ENCODE measurements at places on chromosomes 5 and 9. TPM values are rescaled to one million over a fixed set of nuclear protein-coding genes. Genes with fewer than 3 reads are reported as not detected.
A peak's percentile ranks its signal among the peaks of the same experiment; 100 is the strongest.

The TMED9 gene
- 119 TPM for total RNA-seq

The CCIN gene
- total RNA-seq: 1.2 TPM

The CDKN2B-AS1 gene
- total RNA-seq: 6.2 TPM

GRCh38 chr5:112614285-112614684 lies 123.4 kb upstream of the APC start:
- DNase-seq: no peak

DNA sequence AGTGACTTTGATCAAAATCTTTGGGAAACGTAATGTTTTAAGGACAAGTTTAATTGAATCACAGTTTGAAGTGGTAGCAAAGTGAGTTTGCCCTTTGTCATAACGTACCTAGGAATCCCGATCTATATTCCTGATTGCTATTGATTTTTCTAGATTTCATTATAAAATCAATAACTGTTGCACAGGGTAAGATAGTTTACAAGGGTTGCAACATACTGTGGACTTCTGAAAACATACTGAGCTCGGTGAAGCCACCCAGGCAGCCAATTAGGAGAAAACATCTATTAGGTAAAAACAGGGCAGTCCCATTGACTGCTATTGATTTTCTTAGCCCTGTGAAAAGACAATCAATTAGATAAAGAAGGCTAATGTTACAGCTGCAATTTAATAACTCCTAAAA lies 659.9 kb downstream of the ISL1 start:
- DNase-seq: no peak

- DNase-seq: no peak
These were observed 117.0 kb downstream of the GAS1 start for GRCh38 chr9:86830356-86830755.

GRCh38 chr5:138985683-138986082 lies 110.5 kb upstream of the LRRTM2 start:
- DNase-seq: no peak

DNA sequence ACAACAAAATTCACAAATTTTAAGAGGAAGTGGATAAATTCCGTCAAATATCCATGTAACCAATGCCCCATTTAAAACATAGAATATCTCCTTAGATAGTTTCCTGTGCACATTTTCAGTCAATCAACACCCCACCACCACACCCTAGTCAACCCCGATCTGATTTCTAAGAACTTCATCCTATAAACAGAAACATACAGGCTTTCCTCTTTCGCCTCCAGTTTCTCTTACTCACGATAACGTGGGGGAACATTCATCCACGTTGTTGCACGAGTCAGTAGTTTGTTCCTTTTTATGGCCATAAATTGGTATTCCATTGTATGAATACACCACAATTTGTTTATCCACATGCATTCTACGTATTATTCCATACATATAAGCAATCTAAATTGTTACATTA lies 35.6 kb upstream of the TRIO start:
- DNase-seq: no peak

DNA sequence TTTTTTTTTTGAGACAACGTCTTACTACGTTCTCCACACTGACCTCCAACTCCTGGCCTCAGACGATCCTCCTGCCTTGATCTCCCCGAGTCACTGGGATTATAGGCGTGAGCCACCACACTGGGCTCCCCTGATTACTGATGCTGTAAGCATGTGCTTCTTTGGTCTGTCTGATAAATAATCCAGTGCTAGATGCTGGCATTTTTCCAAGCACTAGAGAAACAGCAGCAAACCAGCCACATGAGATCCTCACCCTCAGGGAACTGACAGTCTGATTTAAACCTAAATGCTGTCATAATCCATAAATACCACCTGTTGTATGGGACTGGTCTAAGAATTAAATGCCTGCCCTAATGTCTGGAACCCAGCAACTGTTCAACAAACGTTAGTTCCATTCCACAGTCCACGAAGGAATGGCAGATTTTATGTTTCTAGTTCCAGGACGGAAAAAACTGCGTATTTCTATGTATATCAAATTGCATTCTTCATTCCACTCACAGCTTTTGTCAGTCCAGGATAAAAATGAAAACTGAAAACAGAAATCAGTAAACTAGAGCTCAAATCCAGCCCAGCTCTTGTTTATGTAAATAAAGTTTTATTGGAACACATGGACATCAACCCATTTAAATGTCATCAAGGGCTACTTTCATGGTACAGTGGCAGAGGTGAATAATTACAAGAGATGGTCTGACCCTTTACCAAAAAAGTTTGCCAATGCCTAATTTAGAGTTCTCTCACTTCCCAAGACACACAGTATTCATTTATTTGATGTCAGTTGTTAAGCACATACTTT lies 20.1 kb downstream of the SLC35D2 start:
- DNase-seq: no peak

DNA sequence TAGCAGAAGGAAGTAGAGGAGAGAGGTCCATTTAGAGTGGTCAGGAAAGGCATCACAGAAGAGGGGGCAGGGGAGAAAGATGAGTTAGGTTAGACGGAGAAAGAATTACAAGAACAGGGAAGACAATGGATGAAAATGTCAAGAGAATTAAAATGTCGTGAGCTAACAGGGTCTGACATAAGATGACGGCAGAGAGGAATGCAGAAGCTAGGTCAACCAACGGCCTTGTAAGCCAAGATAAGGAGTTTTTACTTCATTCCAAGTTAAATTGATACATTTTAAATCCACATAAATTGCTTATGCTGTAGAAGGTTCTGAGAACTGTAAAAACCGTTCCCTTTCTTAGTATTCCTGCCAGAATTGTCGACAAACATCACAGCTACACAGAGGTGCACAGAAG lies 896.9 kb upstream of the DMAC1 start:
- no peak for DNase-seq

DNA sequence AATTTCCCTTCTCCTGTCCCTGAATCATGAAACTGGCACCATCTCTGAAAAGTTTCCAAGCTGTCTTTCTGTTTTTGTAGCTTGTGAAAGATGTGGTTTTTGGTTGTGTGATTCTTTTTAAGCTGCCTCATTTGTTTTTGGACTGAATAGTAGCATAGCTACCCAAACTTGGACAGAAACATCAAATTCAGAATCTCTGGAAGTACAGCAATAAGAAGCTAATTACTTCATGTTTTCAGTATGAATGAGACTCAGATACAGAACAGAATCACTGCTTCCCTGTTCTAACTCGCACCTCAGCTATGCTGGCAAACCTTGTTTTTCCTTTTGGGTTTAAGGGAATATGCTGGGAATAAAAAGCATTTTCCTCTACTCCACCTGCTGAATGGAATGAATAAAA lies 101.0 kb downstream of the FGF1 start:
- peak; percentile 14 for DNase-seq

DNA sequence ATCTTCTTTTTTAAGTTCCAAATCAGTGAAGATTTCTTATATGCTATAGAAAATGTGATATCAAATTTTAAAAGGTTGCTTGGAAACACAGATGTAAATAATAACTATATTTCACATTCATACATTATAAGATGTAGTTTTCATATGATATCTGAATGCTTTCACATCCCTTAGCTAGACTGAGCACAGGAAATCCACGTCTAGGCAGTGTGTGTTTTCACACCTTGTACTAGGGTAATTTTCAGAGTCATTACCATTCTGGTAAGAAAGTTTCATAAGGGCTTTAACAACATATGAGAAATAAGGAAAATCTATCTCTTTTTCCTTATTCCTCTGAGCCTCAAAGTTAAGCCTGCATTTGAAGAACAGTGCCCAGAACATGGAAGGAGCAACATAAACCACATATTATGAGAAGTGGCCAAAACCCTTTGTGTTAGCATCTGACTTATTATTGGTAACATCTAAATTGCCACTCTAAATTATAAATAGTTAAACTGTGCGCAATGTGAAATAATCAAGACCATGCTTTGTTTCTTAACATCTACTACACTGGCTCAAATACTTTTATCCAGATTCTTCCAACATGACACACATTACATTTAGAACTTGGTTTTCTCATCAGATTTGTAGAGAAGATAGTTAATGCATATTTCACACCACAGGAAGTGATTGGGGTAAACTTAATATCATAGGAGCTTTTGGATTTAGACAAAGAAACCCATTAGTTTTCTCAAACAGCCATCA lies 113.3 kb downstream of the PPP2R2B start:
- DNase-seq: no peak

DNA sequence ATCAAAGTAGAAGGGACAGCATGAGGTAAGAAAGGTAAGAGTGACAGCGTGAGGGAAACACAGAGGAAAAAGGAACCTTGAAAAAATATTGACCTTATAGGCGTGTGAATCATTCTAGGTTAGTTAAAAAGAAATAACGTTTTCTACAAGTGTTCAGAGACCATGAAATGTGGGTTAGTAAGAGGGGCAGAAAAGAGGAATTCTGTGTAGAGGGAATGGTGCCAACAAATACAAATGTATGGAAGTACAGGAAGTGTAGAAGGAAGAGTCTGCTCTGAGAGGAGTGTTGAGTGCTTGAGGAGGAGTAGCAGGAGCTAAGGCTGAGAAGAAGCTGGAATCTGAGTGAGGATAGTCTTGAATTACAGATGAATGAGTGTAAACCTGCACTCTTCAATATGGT lies 418.6 kb upstream of the RIOK2 start:
- no peak for DNase-seq

DNA sequence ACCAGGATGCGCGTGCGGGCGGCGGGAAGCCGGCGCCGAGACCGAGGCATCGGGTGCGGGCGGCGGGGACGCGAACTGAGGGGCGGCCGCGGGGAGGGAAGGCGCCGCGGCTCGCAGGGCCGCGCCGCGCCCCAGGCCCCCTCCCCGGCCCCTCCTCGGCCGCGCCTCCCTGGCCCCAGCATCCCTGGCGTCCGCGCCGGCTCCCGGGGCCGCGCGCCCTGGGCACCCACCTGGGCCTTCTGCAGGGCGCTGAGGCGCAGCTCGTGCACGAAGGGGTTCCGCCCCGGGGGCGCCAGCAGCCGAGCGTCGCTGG lies 324 bp downstream of the LPCAT1 start:
- no peak for DNase-seq

DNA sequence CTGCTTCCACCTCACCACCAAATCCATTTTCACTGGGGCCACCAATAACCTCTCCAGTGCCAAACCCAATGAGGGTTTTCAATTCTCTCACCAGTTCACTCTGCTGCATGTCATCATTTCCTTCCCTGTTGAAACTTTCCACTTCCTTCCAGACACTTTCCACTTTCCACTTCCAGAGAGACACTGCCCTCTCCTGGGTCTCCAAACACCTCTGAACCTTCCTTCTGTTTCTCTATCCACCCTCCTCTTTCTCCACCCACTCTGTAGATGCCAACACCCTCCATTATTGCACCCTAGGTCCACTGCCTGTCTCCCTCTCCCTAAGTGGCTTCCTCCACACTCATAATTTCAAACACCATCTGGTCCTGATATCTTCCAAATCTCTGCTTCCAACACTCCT lies 39.6 kb downstream of the PDE6A start:
- peak; percentile 38 for DNase-seq
